CD4-positive, alpha-beta T cell treated with Interleukin-15 for 1 hour (primary cell): ENCODE measurements at places on chromosomes 12 and 14.
A peak's percentile ranks its signal among the peaks of the same experiment; 100 is the strongest.

GRCh38 chr12:117596968-117597367, 235.5 kb upstream of the NOS1 start:
- DNase-seq: no peak

- no peak for DNase-seq
Observed at GRCh38 chr14:28780843-28781820, 14.5 kb downstream of the FOXG1 start.

DNA sequence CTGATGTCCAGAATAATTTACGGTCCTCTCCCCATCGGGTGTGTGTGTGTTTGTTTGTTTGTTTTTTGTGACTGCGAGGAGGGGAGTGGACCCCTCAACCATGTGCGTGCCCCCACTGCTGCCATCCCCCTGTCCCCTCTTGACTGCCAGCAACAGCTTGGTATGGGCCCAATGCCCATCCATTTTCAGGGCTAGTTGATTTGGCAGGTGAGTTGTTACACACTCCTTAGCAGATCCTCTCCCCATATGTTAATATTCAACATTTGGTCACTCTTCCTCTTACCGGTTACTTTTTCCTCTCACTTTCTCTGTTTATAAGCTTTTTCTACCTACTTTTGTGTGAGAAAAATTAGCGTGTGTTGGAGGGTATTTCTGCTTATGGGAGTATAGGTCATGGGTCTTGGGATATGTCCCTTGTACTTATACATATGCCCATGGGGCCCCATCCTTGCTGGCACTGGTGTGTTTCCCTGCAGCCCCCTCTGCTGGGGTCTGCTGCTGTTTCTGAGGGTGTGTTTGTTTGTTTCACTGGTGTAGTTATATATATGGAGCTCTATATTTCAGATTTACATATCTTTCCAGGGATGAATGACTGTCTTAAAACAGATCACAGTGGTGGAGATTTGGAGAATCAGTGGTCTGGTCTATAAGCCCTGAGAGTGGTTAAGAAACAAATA, 33.8 kb downstream of the ZFHX2 start:
- no peak for DNase-seq

- peak; percentile 42 for DNase-seq
Observed at GRCh38 chr12:124745891-124746570, 117.6 kb downstream of the SCARB1 start.

- no peak for DNase-seq
Observed at GRCh38 chr14:24690492-24690891, 56.5 kb upstream of the GZMB start.

GRCh38 chr14:59199205-59199604, 10.7 kb downstream of the DAAM1 start:
- DNase-seq: no peak

DNA sequence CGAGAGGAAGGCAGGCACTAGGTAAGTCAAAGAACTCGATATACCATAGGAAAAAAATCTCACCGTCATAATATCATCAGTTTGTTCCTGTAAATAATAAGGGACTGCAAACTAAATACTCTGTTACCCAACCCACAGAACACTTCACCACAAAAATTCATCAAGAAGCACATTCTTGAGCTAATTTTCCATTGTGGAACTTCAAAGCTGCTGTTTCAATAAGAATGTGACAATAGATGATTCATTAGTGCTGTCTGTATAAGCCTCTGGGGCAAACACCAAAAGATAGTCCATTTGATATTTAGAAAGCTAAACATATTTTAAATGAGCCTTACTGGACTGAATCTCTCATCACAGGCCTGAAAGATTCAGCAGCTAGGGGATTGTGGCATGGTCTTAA, 219.4 kb downstream of the KSR2 start:
- DNase-seq: no peak

GRCh38 chr12:47805417-47805816, 14.3 kb downstream of the HDAC7 start:
- DNase-seq: no peak

DNA sequence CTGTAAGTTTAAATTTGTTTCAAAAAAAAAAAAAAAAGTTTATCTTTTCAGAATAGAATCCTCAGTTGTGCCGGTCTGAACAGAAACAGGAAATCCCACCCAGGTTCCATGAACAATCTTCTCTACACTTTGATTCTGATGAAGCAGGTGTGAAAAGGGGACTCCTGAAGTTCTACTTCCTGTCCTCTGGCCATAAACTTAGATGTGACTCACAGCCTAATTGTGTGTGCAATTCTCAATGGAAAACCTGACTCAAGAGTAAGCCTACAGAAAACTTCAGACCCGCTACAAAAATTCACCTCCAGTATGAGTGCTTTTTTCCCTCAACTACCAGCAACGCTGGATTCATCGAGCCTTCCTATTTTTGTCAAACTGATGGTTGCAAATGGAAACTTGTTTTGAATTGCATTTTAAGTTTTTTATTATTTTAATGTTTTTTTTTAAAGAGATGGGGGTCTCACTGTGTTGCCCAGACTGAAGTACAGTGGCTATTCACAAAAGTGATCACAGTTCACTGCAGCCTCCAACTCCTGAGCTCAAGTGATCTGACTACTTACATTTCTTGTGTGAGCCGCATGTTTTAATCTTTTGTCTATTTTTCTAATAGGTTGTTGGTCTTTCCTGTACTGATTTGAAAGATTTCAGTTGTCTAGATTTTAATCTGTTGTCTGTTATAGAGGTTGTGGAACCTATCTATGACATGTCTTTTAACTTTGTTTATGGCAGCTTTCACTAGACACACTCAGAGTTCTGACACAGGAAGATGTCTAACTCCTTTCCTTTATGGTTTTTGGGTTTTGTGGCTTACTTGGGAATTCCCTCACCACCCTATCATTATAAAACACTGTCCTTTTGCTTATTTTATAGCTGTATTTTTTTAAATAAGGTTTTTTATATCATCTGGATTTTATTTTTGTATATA, 37.6 kb downstream of the ATG14 start:
- DNase-seq: no peak

GRCh38 chr12:66117242-66117641, 13.3 kb downstream of the LLPH start:
- DNase-seq: no peak

- DNase-seq: peak; percentile 36
Observed at GRCh38 chr14:67583711-67584644, 16.1 kb downstream of the PIGH start.

DNA sequence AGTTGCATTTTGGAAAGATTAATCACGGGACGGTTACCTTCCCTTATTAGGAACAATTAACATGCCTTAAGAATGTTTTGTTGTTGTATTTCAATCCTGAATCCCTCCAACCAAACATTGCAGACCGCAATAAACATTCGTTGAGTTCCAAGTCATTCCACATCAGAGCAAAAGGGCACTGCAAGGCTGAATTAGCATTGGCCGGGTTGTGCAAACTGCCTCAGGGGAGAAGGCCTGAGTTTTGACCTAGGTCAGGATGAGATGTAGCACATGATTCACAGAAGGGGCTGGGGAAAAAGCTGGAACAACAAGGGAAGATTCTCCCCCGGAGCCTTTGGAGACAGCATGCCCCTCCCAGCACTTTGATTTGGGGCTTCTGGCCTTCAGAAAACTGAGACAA, 82.1 kb upstream of the BDKRB2 start:
- DNase-seq: no peak

DNA sequence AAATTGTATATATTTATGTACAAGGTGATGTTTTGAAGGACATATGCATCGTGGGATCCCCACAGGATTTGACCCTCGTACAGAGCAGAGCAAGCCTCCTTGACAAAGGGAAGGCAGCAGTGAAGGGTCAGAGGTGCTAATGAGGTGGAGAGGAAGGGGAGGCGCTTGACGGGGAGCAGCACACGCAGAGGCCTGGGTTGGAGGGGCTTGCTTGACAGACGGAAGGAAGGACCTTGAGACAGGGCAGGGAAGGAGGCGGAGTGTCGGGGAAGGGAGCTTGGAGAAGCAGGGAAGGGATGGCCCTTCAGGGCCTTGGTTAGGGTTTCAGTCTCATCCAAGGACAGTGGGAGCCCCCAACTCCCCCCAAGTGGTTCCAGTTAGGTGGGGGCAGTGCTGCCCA, 52.6 kb downstream of the ZNF664 start:
- no peak for DNase-seq

DNA sequence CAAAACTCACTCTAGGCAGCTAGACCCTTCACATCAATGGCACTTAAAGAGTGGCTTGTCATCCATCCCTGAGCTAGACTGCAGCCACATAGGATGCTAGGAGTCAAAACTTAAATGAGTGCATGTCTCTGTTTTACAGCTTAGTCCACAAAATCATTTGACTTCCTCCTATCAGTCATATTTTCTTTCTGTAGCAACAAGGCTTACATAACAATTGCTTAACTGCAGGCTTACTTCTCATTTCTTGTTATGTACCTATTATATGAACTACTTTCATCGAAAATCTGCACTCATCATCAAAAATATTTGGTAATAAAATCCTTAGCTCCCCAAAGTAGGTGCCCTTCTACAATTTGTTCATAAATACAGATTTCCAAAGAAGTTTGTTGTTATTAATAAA, 30.1 kb downstream of the CLEC1A start:
- DNase-seq: no peak

DNA sequence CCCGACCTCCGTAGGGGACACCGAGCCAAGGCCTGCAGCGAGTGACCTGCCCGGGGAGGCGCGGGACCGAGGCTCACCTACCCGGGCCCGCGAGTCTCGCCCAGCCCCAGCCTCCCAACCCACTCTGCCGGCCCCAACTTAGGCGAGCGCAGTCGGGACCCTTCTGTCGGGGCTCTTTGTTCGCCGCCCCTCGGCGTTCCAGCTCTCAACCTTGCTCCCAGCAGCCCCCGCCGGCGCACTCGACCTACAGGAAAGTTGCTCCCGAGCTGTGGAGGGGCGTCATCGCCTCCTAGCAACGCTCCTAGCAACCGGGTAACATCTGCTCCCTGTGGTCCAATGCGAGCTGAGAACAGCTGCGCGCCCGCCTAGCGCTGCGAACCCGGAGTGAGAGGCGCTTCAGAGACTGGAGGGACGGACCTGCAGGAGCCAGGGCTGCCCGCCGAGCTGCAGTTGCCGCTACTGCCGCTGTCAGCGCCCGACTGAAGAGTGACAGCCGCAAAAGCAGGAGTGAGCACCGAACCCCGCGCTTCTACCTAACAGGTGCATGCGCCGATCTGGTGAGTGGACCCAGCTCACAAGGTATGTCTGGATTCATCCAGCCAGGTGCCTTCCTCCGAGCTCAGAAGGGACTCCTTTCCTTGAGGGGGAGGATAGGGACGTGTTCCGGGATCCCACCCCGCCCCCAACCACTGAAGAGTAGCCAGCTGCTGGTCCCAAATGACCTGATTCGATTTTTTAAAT, 355.0 kb downstream of the SNAPC1 start:
- DNase-seq: peak; percentile 67

- no peak for DNase-seq
Observed at GRCh38 chr14:103028161-103028767, 29.1 kb downstream of the CDC42BPB start.

DNA sequence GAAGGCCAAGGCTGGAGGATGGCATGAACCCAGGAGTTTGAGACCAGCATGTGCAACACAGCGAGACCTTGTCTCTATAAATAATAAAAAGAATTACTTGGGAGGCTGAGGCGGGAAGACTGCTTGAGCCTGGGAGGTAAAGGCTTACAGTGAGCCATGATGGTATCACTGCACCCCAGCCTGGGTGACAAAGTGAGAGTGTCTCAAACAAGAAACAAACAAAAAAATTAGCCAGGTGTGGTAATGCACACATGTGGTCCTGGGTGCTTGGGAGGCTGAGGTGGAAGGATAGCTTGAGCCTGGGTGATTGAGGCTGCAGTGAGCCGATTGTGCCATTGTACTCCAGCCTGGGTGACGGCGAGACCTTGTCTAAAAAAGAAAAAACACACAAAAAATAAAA, 1.7 kb upstream of the GPRC5A start:
- no peak for DNase-seq

- no peak for DNase-seq
Observed at GRCh38 chr14:75363130-75363529, 64.7 kb upstream of the JDP2 start.

DNA sequence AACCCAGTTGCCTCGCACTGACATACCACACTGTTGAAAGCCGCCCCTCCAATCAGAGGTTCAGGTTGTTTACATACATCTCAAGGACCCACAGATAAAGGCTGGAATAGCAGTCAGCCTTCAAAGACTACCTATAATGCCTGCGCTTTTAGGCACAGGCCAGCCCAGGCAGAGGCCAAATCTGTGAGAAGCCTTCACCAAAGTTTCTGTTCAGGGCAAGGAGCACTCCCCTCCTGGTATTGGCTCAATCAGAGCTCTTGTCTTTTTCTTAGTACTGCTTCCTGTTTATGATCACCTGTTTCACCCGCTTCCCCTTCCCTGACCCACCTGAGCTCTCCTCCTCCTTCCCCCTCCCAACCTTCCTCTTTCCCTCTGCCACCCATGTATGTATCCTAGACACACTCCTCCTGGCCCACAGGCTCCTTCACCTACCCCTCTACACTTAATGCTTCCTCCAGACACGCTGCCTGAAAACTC, 34.8 kb downstream of the DUSP16 start:
- peak; percentile 32 for DNase-seq

GRCh38 chr12:63317880-63318279, 166.9 kb upstream of the AVPR1A start:
- no peak for DNase-seq

DNA sequence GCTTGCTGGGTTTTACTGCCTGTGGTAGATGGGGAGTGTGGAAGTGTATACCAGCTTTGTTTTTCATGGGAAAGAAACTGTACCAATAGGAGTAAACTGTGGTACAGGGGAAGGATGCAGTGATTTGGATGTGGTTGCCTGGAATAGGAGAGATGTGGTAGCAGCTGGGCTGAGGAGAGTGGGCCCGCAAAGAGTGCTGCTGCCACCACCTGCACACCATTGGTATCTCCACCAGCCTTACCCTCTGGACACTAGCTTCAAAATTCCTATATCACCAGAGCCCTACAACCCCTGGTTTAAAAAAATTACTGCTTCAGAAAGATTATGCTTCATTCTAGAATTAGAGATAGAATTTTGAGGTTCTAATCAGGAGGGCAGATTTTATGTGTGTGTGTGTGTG, 53.6 kb downstream of the AKAP6 start:
- no peak for DNase-seq

GRCh38 chr14:51321036-51321435, 81.0 kb downstream of the TMX1 start:
- no peak for DNase-seq

- no peak for DNase-seq
Observed at GRCh38 chr12:130803702-130804101, 35.3 kb downstream of the STX2 start.

- no peak for DNase-seq
Observed at GRCh38 chr12:13443028-13443427, 246.5 kb downstream of the EMP1 start.
